ENCODE measurements at places on chromosomes 5 and 9.

DNA sequence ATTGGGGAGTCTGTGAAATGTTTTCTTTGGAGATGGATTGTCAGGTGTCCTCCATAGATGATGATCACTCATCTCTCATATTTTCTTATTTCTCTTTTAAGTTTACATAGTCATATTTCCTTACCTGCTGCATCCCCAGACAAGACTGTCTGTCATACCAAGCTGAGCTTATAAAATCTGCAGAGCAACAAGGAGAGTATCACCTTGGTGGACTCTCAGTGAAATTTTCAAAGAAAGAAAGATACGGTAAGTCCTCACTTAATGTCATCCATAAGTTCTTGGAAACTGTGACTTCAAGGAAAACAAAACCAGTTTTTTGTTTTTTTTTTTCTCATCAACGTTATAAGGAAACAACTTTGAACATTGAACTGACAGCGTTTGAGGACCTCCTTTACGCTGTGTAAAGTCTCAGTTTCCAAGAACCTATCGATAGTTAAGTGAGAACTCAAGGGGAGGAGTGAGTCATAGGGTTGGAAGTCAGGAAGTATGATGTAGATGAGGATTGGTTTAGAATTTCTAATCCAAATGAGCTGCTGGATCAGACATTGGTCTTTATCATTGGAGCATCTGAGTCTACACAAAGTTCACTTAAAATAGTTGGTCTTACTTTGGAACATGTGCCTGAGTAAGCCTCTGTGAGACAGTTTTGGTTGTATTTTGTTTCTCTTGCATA is 45.5 kb downstream of the SPIN1 start:
- DNase-seq = no peak

DNA sequence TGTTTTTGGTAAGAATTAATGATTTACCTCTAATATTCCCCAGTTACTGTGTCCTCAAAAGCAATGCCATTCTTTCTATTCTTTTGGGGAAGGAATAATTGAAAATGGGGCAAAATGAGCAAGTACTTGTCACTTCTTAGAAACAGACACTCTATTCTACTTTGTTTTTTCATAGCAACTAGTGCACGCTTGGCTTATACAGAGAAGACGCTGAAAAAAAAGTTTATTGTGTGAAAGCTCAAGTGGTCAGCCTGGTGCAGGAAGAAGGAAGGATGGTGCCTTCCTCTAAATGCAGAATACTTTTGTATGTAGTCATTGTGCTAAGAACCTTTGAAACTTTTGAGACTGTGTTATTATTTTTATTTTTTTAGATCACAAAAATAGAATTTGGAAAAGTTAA is 29.6 kb downstream of the ANKDD1B start:
- DNase-seq = no peak

- DNase-seq = no peak
Observed at GRCh38 chr5:149002053-149002452, 60.8 kb downstream of the SH3TC2 start.

DNA sequence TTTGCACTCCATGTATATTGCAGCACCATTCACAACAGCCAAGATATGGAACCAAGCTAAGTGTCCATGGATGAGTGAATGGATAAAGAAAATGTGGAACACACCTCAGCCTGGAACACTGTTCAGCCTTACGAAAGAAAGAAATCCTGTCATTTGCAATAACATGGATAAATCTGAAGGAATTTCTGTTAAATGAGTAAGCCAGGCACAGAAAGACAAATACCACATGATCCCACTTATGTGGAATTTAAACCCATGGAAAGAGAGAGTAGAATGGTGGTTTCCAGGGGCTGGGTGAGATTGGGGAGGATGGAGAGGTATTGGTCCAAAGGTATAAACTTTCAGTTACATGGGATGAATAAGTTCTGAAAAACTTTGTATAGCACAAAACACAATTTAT is 228.9 kb upstream of the CD180 start:
- no peak for DNase-seq

DNA sequence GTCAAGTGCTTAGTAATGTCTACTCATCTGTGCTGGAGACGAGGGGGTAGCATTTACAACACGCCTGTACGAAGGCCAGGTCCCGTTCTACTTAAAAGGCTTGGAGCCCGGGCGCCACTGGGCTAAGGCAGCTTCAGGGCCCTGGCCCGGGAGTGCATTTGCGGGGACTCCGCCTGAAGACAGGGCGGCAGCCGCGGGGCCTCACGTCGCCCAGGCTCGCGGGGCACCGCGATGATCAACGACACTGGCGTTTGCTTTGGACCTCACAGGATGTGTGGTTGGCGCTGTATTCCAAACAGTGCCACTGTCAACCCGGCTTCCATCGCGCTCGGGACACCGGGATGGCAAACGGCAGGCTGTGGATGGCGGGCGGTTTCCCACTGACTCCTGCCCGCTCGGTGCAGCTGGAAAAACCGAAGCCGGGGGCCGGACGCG is 1.1 kb upstream of the TENT4A start:
- DNase-seq = no peak

DNA sequence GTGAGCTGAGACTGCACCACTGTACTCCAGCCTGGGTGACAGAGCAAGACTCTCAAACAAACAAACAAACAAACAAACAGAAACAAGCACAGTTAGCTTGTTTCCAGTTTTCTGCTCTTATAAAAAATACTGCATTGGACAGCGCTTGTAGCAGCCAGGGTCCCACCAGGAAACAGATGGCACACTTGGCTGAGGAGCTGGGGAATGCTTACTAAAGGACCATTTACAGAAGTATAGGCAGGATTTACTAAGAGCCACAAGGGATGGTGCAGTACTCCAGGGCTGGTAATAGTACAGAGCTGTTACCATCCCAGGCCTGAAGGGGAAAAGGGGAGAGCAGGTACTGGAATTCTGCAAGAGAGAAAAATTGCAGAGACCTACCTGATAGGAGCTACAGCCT is 5.2 kb upstream of the ANKS6 start:
- DNase-seq = no peak

- no peak for DNase-seq
Observed at GRCh38 chr9:16329671-16330113, 540.8 kb downstream of the BNC2 start.

GRCh38 chr9:133981958-133982681 is 10.0 kb downstream of the VAV2 start:
- no peak for DNase-seq

DNA sequence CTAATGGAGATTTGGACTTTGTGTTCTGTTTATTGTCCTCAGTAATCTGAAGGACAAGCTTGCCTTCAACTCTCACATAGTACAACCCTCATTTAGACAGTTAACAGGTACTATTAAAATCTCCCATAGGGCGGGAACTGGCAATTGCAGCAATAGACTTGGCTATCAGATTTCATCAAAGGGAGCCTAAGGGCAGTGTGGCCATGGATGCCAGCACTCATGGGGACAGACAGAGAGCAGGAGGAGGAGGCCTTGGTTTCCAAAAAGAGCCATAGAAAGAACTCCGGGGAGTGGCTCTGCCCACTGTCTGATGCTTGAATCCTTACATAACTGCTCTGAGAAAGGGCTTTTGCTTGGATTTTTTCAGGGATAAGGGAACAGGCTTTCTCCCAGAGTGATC is 6.8 kb downstream of the SLC36A1 start:
- no peak for DNase-seq

GRCh38 chr9:19465586-19466279 is 56.9 kb downstream of the ACER2 start:
- DNase-seq = no peak

GRCh38 chr5:69368458-69369339 is 621 bp downstream of the AK6 start:
- no peak for DNase-seq

GRCh38 chr5:12242950-12243888 is 339.0 kb upstream of the CTNND2 start:
- DNase-seq = no peak

DNA sequence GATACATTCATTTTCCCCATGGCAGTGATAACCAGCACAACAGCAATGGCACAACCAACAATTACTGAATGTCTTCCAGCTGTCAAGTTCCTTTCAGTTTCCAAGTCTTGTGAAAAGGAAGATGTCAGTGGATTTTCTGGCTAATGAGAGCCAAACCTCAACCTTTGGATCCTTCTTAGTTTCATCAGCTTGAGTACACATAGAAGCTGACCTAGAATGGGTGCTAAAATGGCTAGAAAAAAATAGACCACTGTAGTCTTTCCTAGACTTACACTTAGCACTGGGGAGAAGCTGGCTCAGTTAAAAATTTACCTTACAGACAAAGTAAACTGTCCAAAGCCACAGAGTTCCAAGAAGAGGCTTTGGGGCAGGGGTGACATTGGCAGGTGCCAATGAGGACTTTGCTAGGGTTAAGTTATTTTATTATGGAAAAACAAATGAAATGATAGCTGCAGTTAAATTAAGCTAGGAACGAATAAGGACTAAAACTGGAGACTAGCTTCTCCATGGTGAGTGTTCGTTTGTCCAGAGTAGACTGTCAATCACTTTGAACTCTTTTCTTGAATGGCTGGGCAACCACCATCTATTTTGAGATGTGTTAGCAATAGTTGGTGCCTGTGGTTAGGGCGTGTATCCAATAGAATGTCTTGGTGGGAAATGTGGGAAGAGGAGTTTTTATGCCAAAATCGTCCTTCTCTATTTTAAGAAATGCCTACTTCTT is 25.9 kb upstream of the TXN start:
- no peak for DNase-seq
